ENCODE measurements at places on chromosomes 1 and 21.

- DNase-seq: no peak
These were observed 29.4 kb downstream of the VAV3 start for GRCh38 chr1:107935396-107936064.

DNA sequence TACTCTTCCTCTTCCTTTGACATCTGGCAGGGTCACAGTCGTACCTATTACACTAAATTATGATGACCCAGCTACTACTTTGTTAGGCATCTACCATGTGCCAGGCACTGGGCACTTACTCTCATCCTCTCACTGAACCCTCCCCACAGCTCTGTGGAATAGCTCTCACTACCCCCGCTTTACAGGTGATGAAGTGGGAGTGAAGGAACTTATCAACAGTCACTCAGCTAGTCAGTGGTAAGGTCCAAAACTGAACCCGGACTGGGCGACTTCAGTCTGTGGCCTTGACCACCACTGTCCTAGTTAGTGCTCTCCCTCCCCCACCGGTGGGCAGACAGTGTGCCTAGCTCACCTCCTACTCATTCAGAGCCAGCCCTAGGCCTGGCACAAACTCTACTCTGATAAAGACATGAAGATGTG is 12.3 kb downstream of the ADGRB2 start:
- DNase-seq: no peak

GRCh38 chr1:10578070-10578469 is 103.3 kb downstream of the PEX14 start:
- DNase-seq: no peak

- no peak for DNase-seq
These were observed 59.3 kb downstream of the AK4 start for GRCh38 chr1:65207317-65207716.

- no peak for DNase-seq
These were observed 17.3 kb downstream of the PCSK9 start for GRCh38 chr1:55056632-55056992.

- DNase-seq: peak; percentile 28
These were observed 61.6 kb downstream of the KLHDC7A start for GRCh38 chr1:18542351-18542750.

DNA sequence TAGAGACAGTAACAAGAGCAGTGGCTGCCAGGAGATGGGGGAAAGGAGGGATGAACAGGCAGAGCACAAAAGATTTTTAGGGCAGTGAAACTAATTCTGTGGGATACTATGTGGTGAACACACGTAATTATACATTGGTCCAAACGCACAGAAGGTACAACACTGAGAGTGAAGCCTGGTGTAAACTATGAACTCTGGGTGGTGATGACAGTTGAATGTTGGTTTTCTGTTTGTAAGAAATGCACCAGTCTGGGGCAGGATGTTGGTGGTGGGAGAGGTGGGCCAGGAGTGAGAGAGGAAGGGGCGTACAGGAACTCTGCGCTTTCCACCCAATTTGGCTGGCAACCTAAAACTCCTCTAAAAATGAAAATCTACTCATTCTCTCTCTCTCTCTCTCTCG is 50.2 kb upstream of the TIAM1 start:
- no peak for DNase-seq

Data from upper lobe of right lung (tissue), 1 donor.